CD4-positive, alpha-beta T cell treated with Interleukin-12 subunit alpha and Interleukin-12 subunit beta, for 1 hour (primary cell): ENCODE measurements at places on chromosomes 12 and 14.
A peak's percentile ranks its signal among the peaks of the same experiment; 100 is the strongest.

- no peak for DNase-seq
Measured at GRCh38 chr12:103257763-103258162, 238.0 kb downstream of the C12orf42 start.

GRCh38 chr12:49867570-49868341 lies 24.9 kb upstream of the BCDIN3D start:
- no peak for DNase-seq

DNA sequence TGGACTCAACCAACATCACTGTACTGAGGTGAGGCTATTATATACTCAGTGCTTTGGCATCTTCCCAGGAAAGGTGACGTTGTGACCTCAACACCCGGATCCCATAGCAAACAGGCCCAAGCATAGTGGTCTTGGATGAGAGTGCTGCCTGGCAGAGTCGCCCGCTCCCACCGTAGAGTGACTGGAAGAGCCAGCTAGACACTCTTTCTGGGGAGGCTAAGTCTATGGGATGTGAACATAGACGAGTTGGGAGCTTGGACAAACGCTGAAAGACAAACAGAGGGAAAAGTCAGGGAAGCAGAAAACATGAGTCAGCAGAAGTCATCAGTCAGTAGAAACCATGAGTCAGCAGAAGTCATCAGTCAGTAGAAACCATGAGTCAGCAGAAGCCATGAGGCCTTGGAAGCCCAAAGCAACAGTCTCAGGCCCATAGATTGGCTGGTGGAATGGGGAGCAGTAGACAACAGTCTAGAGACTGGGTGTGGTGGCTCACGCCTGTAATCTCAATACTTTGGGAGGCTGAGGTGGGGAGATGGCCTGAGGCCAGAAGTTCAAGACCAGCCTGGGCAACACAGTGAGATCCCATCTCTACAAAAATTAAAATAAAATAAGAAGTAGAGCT lies 66.4 kb upstream of the MAP1LC3B2 start:
- no peak for DNase-seq

GRCh38 chr12:119100933-119101332 lies 77.8 kb upstream of the HSPB8 start:
- DNase-seq: no peak

- no peak for DNase-seq
Measured at GRCh38 chr12:54593135-54593534, 4.7 kb upstream of the PPP1R1A start.

GRCh38 chr14:54368291-54368690 lies 28.5 kb upstream of the CDKN3 start:
- DNase-seq: no peak

GRCh38 chr14:68625366-68626090 lies 167.3 kb downstream of the ZFP36L1 start:
- no peak for DNase-seq

GRCh38 chr14:54498095-54498531 lies 9.3 kb upstream of the GMFB start:
- no peak for DNase-seq

GRCh38 chr14:59374048-59374447 lies 91.1 kb downstream of the GPR135 start:
- no peak for DNase-seq

DNA sequence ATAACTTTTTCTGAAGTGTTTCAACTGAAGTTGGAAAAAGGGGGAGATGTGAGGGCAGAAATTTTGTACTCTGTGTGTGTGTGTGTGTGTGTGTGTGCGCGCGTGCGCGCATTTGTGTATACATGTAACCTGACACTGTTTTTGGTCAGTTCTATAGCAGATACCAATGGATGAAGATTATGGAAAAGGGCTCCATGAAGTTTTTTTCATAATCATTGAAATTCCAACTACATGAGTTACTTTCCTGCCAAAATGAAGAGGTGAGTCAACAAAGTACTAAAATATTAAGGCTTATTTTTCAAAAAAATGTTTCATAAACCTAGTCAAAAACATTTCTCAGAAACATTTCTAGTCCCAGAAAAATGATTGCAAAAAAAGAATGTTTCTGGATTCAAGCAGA lies 25.7 kb upstream of the CERS5 start:
- no peak for DNase-seq

GRCh38 chr14:41418851-41419250 lies 187.8 kb upstream of the LRFN5 start:
- DNase-seq: no peak

- DNase-seq: no peak
Measured at GRCh38 chr12:102740141-102740955, 176.7 kb downstream of the PAH start.

DNA sequence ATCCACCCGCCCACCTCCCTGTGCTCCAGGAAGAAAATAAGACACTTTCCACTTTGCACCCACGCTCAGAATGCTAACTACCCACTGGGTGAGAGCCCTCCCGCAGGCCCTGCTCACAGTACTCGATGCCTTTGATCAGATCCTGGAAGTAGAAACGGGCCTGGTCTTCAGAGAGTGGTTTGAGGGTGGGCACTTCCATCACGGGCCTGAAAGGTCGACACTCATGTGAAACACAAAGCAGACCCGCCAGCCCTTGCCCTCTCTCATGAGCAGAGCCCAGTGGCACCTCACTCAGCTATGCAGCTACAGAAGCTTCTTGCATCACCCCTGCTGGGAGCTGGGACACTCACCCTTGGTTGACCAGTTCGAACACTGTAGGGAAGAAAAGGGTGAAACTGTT lies 41.1 kb downstream of the CAMKK2 start:
- DNase-seq: no peak

DNA sequence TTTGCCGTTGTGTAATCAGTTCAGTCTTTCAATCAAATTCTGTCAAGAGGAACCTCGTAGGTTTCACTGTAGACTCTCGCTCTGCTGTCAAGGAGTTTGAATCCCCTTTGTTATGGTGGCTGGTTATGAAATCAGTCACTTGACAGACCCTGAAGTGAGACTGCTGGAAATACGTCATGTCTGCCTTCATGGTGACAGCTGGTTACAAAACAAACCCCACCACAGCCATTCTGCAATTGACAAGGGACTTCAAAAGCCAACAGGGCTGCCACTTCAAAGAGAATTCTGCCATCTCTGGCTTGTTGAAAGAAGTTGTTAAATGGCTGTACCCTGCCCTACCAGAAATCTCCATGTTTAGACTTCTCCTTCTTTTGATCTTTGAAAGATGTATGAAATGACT lies 286.9 kb downstream of the ERC1 start:
- DNase-seq: peak; percentile 46

- no peak for DNase-seq
Measured at GRCh38 chr12:133165776-133166175, 15.5 kb upstream of the ZNF268 start.

DNA sequence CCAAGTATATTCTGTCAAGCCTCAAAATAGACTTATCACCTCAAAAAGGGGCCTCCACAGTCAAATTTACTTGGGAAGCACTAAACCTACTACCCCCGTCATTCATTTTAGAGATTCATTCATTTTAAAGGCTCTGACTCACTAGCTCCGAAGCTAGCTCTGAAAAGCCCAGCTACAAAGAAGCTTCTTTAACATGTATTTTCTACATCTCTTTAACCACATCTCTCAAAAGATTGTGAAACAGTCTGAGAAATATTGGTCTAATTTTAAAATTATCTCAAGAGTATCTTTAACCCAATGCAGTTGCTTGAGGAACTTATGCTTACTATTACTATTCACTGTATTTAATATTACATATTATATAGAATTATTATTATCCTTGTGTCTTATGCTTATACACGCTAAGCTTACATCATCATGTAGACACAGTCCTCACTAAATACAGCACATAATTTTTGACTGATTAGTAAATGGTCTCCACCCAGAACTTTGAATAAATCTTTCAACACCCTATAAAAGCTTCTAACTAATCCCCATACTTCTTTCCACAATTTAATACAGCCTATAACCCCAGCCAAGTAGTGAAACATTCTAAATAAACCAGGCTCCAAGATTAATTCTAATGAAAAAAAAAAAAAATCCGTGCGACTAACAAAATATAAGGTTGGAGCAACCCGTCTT lies 7.8 kb downstream of the NT5DC3 start:
- no peak for DNase-seq

- DNase-seq: no peak
Measured at GRCh38 chr12:96255077-96255476, 60.9 kb downstream of the ELK3 start.

GRCh38 chr14:46197856-46198255 lies 453.7 kb downstream of the RPL10L start:
- no peak for DNase-seq

- DNase-seq: no peak
Measured at GRCh38 chr12:14514154-14514842, 53.4 kb downstream of the PLBD1 start.

GRCh38 chr12:116282371-116283286 lies 5.1 kb upstream of the MED13L start:
- no peak for DNase-seq

- no peak for DNase-seq
Measured at GRCh38 chr14:92503756-92504491, 9.7 kb upstream of the RIN3 start.

GRCh38 chr12:38465020-38465419 lies 148.4 kb downstream of the ALG10B start:
- DNase-seq: no peak

GRCh38 chr12:9925705-9926393 lies 6.3 kb downstream of the CLEC2A start:
- peak; percentile 61 for DNase-seq

GRCh38 chr14:92481386-92481785 lies 32.2 kb upstream of the RIN3 start:
- DNase-seq: no peak

DNA sequence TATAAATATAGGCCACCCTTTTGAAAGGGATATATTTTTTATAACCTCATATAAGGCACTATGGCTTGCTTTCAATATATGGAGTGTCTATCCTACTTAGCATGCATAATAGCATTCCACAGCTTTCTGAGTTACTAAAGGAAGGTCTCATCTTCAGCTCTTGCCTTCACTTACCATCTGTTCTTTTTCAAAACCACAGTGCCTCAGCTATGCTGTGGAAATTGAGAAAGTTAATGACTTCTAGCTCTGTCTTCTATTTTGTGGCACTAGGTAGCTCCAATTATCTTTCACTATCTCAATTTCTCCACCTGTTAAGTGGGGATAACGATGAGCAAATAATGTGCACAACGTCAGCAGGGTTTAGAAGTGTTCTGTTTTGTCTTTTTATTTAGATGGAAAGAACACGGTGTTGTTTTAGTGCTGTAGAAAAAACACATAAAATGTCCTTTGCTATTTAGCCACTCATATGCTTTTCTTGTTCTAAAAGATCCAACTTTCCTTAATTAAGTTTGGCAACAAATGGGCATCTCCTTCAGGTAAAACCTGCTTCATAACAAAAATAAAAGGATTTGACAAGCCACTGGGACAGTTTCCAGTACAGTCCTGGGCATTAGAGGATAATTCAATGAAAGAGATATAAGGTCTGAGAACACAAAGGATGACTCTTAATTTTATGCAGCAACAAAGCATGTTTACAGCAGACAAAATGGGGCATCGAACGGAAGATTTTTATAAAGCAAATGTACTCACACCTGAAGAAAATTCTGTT lies 462.0 kb upstream of the SYT1 start:
- DNase-seq: no peak

DNA sequence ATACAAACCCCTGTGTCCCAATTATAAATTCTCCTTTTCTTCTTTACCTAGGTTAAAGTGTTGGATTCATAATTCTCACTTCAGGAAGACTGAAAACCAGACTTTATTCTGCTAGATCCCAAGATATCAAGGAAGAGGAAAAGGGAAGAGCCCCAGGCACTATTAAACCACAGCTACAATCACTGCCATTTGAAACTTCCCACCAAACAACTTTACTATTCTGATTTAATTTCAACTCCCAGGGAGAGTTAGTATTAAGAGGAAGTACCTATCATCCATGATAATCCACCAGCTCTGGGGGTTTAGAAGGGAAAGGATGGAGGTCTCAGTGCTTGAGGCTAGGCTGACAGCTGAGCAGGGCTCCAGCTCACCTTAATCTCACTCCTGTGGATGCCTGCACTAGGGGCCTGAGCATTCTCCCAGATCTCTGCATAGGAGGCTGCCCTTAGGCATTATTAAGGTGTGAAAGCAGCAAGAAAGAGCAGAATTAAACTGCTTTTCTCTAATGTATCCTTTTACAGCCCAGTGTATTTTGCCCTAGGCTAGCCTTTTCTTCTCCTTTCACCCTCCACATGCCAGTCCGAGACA lies 52.9 kb downstream of the MYF5 start:
- no peak for DNase-seq

- DNase-seq: no peak
Measured at GRCh38 chr12:108948367-108948766, 68.5 kb downstream of the DAO start.
